Cortex of kidney (tissue), 1 donor: ENCODE measurements at places on chromosomes 5 and 9.

GRCh38 chr5:124949862-124950261 is 203.4 kb upstream of the ZNF608 start:
- no peak for DNase-seq

- DNase-seq: no peak
Observed at GRCh38 chr5:139689631-139690063, 41.5 kb downstream of the CXXC5 start.

DNA sequence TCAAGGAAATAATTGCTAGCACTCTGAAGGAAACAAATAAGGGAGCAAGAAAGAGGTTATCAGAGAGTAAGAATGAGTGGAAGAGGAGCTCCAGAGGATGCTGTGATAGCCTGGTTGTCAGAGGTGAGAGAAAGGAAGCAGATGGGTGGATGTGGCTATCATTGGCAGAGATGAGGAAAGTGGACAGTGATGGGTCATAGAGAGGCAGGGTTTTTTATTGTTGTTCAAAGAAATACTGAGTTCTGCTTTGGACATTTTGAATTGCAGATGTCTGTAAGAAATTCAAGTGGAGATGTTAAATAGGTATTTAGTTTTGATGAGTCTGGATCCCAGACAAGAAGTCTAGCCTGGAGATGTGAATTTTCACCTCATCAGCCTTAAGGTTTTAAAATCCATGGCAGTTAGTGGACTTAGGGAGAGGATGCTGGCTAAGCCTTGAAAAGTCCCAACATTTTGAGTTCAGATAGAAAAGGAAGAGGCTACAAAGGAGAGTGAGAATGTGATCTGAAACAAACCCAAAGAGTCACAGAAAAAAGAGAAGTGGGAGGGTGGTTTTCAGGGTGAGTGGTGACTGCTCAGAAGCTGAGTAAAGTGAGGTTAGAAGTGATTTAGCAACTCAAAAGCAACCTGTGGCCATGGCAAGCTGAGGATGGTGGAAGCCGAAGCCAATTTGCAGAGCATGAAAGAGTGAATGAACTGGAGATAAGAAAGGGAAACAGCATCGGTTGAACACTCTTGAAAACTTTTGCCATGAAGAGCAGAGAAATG is 50.4 kb downstream of the PPIC start:
- no peak for DNase-seq

- DNase-seq: no peak
Observed at GRCh38 chr5:151328734-151329133, 18.6 kb downstream of the SLC36A2 start.

GRCh38 chr5:109177782-109178181 is 232.0 kb downstream of the PJA2 start:
- DNase-seq: no peak

- no peak for DNase-seq
Observed at GRCh38 chr5:83494666-83495065, 23.1 kb downstream of the VCAN start.

DNA sequence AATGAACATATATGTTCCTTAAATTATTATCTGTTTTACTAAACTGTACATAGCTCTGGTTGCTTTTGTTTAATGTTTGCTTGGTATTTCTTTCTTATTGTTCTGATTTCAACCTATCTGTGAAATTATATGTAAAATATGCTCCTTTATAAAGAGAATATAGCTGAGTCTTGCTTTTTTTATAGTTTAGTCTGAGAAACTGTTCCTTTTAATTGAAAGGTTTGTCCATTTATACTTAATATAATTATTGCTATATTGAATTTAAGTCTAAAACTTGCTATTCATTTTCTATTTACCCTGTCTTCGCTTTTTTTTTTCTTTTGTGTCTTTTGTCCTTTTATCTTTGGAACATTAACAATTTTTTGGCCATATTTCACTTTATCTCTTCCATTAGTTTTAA is 712.0 kb downstream of the MAT2B start:
- DNase-seq: no peak

- DNase-seq: no peak
Observed at GRCh38 chr5:151664694-151665585, 21.8 kb downstream of the SPARC start.

- DNase-seq: no peak
Observed at GRCh38 chr5:57034201-57034916, 82.4 kb upstream of the MIER3 start.

GRCh38 chr9:100307080-100307479 is 45.7 kb downstream of the TEX10 start:
- no peak for DNase-seq

DNA sequence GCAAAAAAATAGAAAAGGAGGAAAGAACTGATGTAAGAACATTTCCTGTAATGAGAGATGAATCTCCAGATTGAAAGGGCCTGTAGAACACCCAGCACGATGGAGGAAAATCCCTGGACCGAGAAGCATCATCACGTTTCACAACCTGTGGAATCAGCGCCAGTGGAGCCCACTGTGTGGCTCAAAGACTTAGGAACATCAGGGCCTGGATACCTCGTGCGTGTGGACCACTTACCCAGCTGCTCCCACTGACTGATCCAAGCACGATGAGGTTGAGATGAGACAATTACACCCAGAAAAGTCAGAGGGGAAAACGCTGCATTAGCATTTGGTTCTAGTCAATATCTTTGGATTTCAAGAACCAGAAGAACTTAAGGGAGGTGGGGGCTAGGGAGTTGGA is 224.6 kb downstream of the SYK start:
- no peak for DNase-seq

GRCh38 chr9:114968671-114969070 is 38.3 kb upstream of the TNFSF8 start:
- no peak for DNase-seq

DNA sequence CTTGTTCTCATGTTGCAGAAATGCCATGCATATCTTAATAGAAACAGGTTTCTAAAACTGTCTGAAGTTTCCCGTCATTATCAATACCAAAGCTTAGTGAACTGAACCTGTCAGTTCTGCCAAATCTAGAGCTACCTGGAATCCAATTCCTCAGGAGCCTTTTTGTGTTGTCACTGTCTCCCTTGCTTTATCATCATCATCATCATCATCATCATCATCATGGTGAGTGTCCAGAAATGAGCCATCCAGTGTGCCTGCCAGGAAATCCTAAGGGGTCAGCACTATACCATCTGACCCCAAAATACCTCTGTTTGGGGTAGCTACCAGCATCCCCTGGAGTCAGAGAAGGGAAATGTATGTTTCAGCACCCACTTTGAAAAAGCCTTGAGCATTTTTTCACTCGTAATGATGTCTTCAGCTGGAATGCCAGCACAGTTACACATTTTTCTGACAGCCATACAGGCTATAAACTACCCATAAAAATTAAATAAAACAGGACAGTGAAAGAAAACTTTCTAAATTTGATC is 150.3 kb downstream of the NR2F1-AS1 start:
- no peak for DNase-seq

DNA sequence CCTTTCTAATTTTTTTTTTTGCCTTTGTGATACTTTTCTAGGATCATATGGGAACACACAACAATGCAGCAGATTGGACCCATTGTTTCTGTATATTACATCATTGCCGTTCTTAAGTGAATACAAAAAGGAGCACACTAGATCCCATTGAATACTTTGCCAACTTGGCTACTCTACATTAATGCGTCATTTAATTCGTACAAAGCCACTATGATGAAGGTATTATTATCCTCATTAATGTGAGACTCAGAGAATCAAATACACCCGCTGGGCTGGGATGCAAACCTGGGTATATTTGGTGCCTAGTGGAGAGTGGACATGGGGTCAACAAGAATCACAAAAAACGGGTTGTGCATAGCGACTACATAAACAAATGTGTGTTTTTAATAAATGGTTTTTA is 31.9 kb downstream of the OR2K2 start:
- DNase-seq: no peak

DNA sequence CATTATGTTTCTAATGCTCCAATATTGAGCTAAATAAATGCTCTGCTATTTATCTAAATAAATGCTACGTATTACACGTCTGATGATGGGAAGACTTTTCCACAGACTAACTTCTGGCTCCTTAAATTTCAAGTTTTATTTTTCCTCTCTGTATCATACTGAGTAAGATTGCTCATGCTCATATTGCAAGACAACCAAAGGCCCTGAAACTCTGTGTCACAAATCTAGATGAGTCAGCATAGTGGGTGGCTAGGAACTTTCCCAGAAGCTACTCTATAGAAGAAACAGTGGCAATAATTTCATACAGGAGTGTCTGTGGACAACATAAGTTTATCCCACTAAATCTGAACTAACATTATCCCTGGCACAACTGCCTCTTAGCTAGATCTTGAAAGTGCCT is 53.0 kb upstream of the RFX3 start:
- no peak for DNase-seq

- no peak for DNase-seq
Observed at GRCh38 chr9:134391319-134392231, 65.3 kb downstream of the RXRA start.

DNA sequence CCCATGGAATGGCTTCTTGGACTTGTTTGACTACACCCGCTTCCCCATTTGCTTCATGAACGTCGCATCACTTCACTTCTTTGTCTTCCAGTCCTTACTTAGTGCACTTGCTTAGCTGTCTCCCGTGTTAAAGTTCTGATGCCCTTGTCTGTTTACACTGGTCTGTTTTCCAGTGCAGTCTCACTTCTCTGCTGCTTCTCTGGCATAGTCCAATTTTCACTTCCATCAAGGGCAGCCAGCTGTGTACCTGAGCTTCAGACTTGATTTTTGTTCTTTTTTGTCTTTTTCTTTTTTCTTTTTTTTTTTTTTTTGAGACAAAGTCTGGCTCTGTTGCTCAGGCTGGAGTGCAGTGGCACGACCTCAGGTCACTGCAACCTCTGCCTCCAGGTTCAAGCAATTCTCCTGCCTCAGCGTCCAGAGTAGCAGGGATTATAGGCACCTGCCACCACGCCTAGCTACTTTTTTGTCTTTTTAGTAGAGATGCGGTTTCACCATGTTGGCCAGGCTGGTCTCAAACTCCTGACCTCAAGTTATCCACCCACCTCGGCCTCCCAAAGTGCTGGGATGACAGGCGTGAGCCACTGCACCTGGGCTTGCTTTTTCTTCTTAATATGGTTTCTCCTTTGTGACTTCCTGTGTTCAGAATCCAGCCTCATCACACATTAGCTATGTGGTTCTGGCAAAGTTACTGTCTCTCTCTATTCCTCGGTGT is 75.4 kb downstream of the LRRC70 start:
- DNase-seq: no peak

DNA sequence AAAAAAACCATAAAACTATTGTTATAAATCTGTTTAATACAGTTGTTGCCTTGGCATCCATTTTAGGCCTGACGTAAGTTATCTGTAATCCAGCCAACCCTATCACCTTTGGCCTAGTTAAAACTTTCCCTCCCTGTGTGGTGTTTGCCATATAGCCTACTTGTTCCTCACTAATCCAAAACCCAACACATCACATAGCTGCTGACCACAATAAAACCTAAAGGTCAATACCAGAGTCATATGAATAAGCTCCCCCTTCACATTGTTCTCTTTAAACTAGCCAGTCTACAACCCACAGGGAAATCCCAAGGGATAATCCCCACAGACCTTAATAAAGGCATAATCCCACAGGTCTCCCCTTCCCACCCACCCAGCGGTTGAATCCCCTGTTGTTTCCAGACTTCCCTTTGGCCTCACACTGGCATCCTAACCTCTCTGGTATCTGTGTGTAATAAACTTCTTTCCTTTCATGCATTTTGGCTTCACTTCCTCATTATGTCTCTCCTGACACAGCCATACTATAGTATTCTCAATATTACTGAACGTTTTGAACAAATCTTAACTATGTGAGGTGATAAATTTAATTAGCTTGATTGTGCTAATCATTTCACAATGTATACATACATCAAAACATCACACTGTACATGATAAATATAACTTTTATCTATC is 50.8 kb downstream of the DTWD2 start:
- DNase-seq: no peak

GRCh38 chr9:130729145-130729544 is 35.6 kb downstream of the EXOSC2 start:
- DNase-seq: no peak

GRCh38 chr9:99954819-99955218 is 48.4 kb downstream of the STX17 start:
- no peak for DNase-seq

GRCh38 chr9:124256517-124257069 is 1.2 kb upstream of the NEK6 start:
- DNase-seq: no peak

- no peak for DNase-seq
Observed at GRCh38 chr9:110538647-110539041, 40.9 kb downstream of the SVEP1 start.

DNA sequence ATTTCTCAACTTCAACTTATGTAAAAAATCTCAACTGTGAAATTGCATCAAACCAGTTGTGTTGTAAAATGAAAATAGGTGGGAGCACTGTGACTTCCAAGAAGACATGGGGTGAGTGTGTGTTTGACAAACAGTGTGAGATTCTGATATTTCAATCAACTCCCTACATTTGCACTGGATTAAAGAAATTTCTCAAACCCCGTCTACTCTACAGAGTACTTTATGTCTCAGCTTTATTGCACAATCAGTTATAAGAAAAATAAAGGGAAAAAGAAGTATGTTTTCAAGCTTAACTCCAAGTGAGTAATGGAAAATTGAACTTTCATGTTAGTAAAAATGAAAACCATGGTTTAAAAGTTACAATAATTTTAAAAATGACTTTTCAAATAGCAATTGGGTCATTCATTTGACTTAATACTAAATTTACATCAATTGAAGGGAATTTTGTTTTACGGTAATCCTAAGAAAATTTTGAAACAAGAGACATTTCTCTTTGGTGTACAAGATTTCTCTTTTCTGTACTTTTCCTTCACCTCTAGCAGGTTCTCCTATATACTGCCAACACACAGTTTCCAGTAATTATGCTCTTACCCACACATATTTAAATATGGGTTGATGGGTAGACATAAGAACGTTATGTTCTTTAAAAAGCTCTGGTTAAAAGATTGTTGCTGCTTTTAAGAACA is 80.3 kb downstream of the CDO1 start:
- no peak for DNase-seq

GRCh38 chr5:23755906-23756305 is 248.5 kb downstream of the PRDM9 start:
- no peak for DNase-seq

DNA sequence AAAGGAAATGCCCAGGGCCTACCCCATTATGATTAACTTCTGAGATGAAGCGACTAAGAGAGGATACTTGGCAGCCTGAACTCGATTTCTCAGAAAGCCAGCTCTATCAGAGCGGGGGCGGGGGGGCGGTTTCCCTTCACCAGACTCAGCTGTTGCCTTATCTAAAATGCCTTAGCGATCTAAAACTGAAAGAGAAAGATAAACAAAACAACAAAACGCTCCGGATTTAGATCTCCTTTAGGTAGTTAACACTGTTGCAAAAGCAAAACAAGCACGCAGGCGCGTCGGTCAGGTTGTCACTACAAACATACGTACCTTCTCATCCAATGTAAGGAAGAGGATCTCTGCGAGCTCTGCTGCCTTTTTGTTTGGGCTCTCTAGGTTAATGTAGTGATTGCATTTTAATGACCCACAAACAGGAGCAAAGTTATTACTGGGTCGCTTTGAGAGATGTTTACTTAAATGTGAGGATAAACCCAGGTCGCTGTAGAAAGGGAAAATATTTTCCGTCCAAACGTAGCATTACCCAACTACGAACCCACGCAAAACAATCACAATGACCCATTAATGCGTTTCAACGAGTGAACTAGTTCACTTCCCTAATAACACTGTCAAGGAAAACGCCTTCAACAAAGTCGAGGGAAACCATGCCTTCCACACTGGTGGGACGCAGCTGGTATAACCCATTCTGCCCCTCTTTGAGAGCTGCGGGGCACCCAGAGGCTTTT is 982 bp downstream of the EPB41L4A start:
- DNase-seq: no peak
